ENCODE measurements at places on chromosomes 4 and X.

DNA sequence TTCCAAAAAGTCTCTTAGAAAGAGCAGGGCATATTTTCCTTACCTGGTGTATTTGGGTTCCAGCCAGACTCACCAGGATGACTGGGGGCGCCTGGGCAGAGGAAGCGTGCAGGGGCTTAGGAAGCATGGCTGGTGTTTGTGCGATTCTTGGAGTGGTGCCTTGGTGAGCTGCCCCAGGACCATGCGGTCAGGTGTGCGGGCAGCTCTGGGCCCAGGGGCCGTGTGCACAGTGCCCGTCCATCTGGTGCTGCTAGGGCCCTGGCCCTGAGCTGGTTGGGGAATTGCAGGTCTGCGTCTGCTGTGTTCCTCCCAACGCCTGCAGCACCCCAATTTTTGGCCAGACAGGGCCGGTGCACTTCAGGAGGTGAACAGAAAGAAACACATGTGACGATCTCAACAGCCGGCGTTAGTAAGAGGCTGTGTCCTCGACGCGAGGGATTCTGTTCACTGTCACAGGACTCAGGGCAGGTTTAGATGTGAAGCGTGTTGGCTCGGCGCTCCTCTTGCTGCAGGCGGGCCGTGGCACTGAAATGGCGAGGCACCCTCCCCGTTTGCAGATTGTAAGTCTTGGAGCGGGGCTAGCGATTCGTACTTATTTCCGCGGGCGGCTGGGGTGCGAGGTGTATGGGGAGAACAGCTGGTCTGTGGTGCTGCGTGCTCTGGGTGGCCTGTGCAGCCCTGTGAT, 15.2 kb downstream of the RGS12 start:
- no peak for DNase-seq

DNA sequence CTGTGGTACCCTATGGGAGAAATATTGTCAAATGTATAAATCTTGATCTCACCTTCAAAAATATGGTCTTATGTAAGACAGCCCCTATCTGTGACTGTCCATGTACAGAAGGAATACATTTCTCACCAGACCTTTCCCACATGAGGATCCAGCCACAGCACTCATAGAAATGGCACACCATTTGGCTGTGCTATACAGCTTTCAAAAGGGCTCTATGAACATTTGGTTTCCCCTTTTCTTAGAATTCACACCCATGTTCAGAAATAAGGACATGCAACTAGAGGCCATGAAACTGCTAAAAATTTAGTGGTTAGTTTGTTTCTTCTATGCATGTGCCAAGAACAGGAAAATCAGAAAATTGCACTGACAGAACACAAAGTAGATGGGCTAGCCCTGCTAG, 62.7 kb downstream of the ANTXR2 start:
- no peak for DNase-seq

- no peak for DNase-seq
Measured at GRCh38 chr4:37450309-37450708, 205.8 kb downstream of the NWD2 start.

GRCh38 chr4:122787940-122788339, 38.7 kb upstream of the FGF2 start:
- DNase-seq = no peak

- no peak for DNase-seq
Measured at GRCh38 chr4:118417325-118417724, 64.5 kb upstream of the PRSS12 start.

GRCh38 chr4:54173281-54173912, 55.7 kb upstream of the PDGFRA start:
- no peak for DNase-seq

DNA sequence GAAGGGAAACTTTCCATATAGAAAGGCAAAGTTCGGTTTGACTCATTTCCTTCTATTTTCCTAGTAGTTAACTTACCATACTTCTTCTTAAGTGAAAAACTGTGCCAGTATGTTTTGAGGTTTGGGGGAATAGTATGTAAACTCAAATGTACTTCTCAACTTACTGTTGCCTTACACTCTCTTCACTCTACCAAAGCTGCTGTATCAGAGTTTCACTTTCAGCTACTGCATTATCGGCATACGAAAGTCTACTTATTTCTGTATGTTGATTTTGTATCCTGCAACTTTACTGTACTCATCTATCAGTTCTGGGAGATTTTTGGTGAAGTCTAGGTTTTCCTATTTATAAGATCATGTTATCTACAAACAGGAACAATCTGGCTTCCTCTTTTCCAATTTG, 932.7 kb downstream of the FAT4 start:
- no peak for DNase-seq

DNA sequence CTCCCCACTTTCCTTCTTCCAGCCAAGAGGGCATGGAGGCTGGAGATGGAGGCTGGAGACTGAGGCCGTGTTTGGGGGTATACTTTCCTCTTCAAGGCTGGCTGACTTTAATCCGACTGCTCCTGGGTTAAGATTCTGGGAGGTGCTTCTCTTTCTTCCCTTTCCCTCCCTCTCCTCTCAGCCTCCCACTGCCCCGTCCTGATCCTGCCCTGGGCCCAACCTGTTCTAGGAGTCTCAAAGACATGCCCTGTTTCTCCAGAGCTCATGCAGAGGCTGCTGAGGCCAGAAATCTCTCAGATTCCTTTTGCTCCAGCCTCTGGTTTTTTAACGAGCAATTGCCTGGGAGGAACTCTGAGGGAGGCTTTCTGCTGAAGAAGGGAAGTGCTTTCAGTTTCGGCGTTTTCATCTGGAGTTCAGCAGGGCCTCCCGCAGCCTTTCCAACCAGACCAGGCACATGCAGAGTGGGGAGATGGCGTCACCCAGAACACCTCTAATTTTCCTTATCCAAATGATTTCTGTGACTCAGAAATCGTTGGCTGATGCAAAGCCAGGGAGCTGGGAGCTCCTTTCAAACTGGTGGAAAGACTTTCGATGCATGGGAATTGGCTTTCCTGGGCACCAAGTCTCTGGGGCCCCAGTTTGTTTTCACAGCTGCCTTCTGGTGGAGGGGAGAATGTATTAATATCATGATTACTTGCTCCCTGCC, 34.5 kb upstream of the FAM9C start:
- DNase-seq = no peak

DNA sequence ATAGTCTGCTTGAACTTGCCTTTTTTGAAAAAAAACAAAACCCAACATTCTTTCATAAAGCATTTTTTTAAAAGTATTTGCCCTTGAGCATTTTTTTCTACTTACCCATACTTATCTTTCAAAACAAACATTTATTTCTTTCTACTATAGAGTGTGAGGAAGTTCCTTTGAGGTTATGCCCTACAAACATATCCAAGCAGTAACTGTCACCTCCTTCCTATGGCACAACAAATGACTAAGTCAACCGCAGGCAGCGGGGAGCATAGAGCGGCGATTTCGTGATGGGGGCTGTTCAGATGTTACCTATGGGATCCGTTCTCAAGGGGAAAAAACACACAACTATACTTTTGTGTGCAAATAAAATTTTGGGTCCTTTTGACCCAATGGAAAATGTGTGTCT, 19.4 kb downstream of the SPRY1 start:
- DNase-seq = no peak

- no peak for DNase-seq
Measured at GRCh38 chr4:3303565-3303824, 10.7 kb downstream of the RGS12 start.

- DNase-seq = no peak
Measured at GRCh38 chrX:96861218-96861617, 22.5 kb upstream of the RPA4 start.

- DNase-seq = no peak
Measured at GRCh38 chr4:47198791-47199190, 167.4 kb downstream of the GABRB1 start.

GRCh38 chrX:102846544-102847236, 90.4 kb upstream of the RAB40AL start:
- DNase-seq = no peak

DNA sequence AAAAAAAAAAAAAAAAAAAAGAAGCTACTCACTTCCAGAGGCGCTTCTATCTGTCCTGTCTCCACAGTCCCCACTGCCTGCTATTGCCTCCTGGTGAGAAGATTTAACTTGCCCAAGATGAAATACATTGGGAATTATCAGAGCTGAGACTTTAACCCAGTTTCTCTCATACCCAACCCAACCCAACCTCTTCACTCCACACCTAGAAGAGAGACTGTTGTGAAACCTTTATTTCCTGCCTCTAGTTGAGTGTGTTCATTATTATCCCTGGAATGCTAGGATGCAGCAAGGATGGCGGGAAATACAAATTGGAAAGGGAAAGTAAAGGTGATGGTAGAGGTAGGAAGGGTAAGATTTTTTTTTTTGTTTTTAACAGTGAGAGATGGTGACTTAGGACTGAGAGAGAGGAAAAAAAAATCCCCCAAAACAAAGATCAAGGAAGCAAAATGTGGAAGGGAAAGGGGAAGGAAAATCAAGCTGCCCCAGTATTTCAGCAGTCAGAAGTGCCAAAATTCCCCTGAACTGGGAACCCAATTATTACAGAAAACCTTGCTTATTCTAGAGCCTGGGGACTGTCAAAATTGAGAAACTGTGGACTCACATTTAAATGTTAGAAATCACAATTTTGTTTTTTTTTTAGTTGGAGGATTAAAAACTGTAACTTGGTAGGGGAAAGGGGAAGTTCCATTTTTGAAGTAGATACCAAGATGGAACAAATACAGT, 253.0 kb downstream of the PTTG2 start:
- no peak for DNase-seq

All from stimulated activated CD4-positive, alpha-beta T cell treated with anti-CD3 and anti-CD28 coated beads, Interleukin-1b, Interleukin-23, amount 100 ng/mL, for 1 hour (primary cell).